ENCODE measurements at places on chromosomes 16 and 17. TPM values are rescaled to one million over a fixed set of nuclear protein-coding genes. Genes with fewer than 3 reads are reported as not detected.

The MLKL gene
- 6.5 TPM for total RNA-seq

The QRICH2 gene
- total RNA-seq: 1.7 TPM

The KRTAP4-3 gene
- total RNA-seq: not detected

The KRT33B gene
- total RNA-seq: 59.1 TPM

The SOX9 gene
- total RNA-seq: 4.4 TPM

The BBS2 gene
- total RNA-seq: 62.5 TPM

The TNFRSF13B gene
- total RNA-seq: not detected

The EFTUD2 gene
- total RNA-seq: 160 TPM

The CANT1 gene
- 84.1 TPM for total RNA-seq

The GAST gene
- not detected for total RNA-seq

The EPN2 gene
- 40.2 TPM for total RNA-seq

The SEPTIN1 gene
- 0.07 TPM for total RNA-seq

The ALOX15B gene
- total RNA-seq: 20.8 TPM

The CLEC3A gene
- not detected for total RNA-seq

The TLE7 gene
- not detected for total RNA-seq

The TBC1D3H gene
- total RNA-seq: not detected

The PRAC2 gene
- not detected for total RNA-seq

The OR1E1 gene
- not detected for total RNA-seq

The PRRT2 gene
- not detected for total RNA-seq

The NTN3 gene
- 0.21 TPM for total RNA-seq

The TP53TG3D gene
- total RNA-seq: not detected

The WFIKKN1 gene
- total RNA-seq: under 0.01 TPM

The TBC1D3K gene
- not detected for total RNA-seq

The KRT9 gene
- total RNA-seq: 0.34 TPM

The TBC1D3L gene
- 4.3 TPM for total RNA-seq

The IRX3 gene
- total RNA-seq: 2.1 TPM

The MYL4 gene
- total RNA-seq: not detected

The MT1F gene
- 4.3 TPM for total RNA-seq

The DDX28 gene
- total RNA-seq: 18.1 TPM

The SPIRE2 gene
- total RNA-seq: 2.9 TPM

The RAB26 gene
- 0.28 TPM for total RNA-seq

The LHX1 gene
- not detected for total RNA-seq

The CACNA1G gene
- total RNA-seq: not detected

The CCL4 gene
- not detected for total RNA-seq

The VMO1 gene
- total RNA-seq: 1.00 TPM

The MYCBPAP gene
- under 0.01 TPM for total RNA-seq

The ZG16 gene
- not detected for total RNA-seq

The ARL4D gene
- total RNA-seq: 112 TPM

The KCNJ16 gene
- not detected for total RNA-seq

The GLOD4 gene
- 115 TPM for total RNA-seq

The PPY gene
- not detected for total RNA-seq

The ABCC11 gene
- 0.34 TPM for total RNA-seq

The OR1A1 gene
- not detected for total RNA-seq

The CPHXL2 gene
- total RNA-seq: not detected

The C16orf87 gene
- total RNA-seq: 10.6 TPM

The GRAP gene
- 0.14 TPM for total RNA-seq

The WSB1 gene
- 299 TPM for total RNA-seq

Data from nasal cavity respiratory epithelium epithelial cell of viscerocranial mucosa (primary cell).